ENCODE measurements at places on chromosomes 6 and 20.

DNA sequence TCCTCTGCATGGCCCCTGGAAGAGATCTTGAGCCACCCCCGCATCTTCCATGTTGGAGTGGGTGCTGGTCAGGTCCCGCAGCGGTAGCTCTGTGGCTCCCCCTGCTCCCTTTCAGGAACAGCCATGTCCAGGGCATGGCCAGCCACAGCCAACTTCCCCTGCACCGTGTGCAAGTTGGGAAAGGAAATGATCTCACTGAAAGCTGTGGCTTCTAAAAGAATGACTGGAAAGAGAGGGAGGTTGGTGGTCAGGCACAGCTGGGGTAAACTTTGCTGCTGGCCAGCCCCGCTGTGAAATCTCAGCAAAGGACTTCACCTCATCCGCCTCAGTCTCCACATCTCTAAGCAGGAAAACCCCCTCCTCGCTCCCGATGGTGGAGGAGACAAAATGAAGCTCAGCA, 153.6 kb upstream of the CST7 start:
- peak; percentile 30 for DNase-seq

DNA sequence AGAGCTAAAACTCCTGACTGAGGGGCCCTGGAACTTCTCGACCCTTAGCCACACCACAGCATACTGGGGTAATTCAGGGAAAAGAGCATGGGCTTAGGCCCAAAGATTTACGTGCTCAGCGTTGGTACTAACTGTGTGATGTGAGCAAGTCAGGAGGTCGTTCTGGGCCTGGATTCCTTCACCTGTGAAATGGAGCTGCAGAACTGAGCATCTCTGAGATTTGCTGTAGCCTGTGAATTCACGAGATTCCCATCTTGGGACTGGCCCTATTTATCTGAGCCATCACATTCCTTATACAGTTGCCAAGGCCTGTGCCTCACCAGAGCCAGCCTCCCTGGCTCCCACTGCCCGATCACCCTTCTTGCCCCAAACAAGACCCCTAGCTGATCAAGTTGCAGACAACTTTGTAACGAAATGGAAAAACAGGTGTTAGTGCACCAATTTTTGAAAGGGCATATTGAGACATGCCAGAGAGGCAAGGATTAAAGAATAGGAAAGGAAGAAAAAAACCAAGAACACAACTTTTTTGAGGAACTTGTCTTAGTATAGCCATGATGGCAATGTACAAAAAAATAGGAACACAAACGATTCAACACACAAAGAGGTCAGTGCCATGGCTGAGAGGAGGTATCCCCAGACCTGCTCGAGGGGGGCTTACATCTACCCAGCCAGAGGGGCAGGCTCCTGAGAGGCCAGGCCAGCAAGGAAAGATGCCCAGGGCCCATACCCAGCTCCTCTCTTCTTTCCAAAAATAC, 323.0 kb upstream of the JARID2 start:
- no peak for DNase-seq

DNA sequence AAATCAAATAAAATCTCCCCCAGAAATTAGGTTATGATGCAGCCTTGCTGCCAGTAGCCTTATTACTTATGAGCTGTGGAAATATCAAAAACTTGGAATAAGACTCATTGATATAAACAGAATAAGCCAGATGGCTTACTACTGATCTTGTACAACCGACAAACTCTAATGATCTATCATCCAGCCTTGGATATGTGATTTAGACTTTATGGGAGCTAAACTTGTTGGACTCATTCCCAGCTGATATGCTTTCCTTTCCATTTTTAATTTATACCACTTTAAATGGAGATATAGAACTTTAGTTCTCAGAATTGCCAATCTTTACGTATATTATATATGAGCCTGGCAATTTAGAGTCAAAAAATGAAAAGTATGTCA, 5.0 kb downstream of the UST start:
- no peak for DNase-seq

GRCh38 chr20:54346276-54346675, 129.1 kb upstream of the DOK5 start:
- DNase-seq = no peak

GRCh38 chr20:9395971-9396370, 118.4 kb upstream of the LAMP5 start:
- no peak for DNase-seq

All from EL (cell line).